Spleen (tissue), 13 donors: ENCODE measurements at places on chromosomes 3 and 15. TPM values are rescaled to one million over a fixed set of nuclear protein-coding genes. Genes with fewer than 3 reads are reported as not detected.

DNA sequence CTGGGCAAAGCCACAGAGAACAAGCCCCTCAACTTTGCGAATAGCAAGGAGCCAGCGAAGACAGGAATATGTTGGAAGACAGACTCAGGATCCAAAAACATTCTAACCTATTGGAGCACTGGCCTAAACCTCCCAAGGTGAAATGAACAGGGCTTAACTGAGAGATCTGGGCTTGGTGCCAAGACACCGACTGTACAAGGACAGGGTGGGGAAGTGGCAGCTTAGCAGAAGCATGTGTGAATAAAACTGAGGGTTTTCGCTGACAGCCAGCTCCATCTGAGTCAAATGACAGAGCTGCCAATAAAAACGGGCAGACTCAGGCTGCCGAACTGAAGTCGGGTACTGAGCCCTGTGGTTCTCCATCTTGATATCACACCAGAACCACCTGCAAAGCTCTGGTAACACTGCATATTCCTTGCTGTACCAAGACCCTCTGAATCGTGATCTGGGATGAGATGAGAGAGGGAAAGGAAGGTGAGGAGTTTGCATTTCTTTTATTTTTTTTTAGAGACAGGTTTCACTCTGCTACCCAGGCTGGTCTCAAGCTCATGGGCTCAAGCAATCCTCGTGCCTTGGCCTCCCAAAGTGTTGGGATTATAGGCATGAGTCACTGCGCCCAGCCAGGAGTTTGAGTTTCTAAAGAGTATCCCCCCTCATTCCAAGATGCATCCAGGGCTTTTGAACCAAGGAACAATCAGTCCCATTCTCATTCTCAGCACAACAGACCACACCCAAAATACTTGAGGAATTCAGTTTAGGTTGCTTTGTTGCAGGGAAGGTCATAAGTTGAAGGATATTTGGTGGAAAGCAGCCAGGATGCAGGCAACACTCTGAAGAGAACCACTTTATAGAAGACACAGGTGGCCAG, 6.0 kb upstream of the PLCB2 start:
- DNase-seq, result peak; percentile 87

- peak; percentile 71 for DNase-seq
Observed at GRCh38 chr3:123653221-123653682, 68.4 kb upstream of the HACD2 start.

- no peak for DNase-seq
Observed at GRCh38 chr3:188198760-188199327, 44.9 kb downstream of the LPP start.

GRCh38 chr3:60588806-60589205, 662.4 kb downstream of the FHIT start:
- no peak for DNase-seq

- DNase-seq, result no peak
Observed at GRCh38 chr3:45986303-45986982, 9.2 kb downstream of the FYCO1 start.

GRCh38 chr3:55364421-55364820, 122.7 kb downstream of the WNT5A start:
- no peak for DNase-seq

- DNase-seq, result no peak
Observed at GRCh38 chr3:127137113-127137512, 55.8 kb upstream of the PRR23E start.

- no peak for DNase-seq
Observed at GRCh38 chr15:76460871-76461270, 124.3 kb downstream of the ISL2 start.

DNA sequence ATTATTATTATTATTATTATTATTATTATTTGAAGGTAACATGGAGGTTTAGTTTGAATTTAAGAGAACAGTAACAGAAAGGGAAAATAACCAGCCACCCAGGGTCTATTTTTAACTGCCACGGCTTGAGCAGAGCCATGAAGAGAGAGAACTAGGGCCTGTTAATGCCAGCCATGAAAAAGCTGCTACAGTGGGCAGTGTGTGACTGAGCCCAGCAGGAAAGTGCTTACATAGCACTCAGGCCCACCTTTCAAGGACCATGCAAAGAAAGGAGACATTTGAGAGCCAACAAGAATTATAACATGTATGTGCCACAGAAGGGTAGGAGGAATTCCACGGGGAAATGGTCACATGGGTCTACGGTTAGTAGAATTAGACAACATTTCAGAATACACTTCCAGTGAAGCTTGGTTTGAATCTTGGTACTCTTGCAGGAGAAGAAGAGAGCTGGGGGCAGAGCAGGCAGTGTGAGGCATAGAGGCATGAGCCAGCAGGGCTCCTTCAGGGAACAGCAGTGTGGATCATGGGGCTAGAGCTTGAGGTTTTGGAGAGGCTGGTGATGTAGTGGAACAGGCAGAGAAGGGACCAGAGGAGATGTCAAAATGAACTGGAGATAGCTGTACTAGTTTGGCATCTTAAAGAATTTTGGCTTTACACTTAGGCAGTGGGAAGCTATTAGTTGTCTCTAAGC, 140.7 kb downstream of the CMSS1 start:
- DNase-seq, result no peak

- DNase-seq, result no peak
Observed at GRCh38 chr3:194082743-194083636, 53.0 kb upstream of the HES1 start.

- DNase-seq, result no peak
Observed at GRCh38 chr15:25830844-25831451, 32.2 kb downstream of the ATP10A start.

GUCA1C gene
- total RNA-seq, result not detected

RABL3 gene
- 17.5 TPM for total RNA-seq

ACTC1 gene
- total RNA-seq, result 0.32 TPM

GABRA5 gene
- not detected for total RNA-seq

ROBO2 gene
- total RNA-seq, result 13.1 TPM

DUOXA2 gene
- not detected for total RNA-seq

RBP2 gene
- total RNA-seq, result not detected

GNB4 gene
- total RNA-seq, result 45.8 TPM
